ENCODE measurements at places on chromosomes 5 and 9.

GRCh38 chr5:178866946-178867345 lies 7.2 kb downstream of the ZNF354B start:
- no peak for DNase-seq

GRCh38 chr5:180333661-180334060 lies 19.5 kb downstream of the GFPT2 start:
- DNase-seq: no peak

- no peak for DNase-seq
Measured at GRCh38 chr9:137439158-137439714, 1.9 kb downstream of the ENTPD8 start.

DNA sequence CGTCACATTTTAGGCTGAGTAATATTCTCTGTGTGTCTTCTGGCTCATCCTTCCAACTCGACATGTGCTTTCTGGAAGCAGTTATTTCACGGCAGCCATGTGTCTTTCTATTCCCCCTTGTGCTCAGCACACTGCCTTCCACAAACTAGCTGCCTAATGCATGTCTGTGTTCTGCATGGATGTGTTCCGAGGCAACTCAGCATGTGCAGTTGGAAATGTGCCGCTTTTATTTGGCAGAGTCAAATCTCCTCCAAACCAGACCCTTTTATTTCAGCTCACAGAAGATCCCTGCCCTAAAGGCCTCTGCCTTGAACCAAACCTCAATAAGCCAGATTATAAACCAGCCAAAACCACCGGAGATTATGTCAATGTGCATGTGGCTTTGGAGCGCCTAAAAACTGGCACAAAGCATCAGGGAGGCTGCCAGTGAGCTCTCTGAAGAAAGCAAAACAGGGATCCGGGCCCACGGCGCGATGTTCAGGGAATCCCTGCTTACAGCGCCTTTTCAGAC lies 360.2 kb downstream of the DEPDC1B start:
- no peak for DNase-seq

- no peak for DNase-seq
Measured at GRCh38 chr9:13758936-13759335, 479.4 kb upstream of the MPDZ start.

GRCh38 chr5:107169867-107170266 lies 500.9 kb downstream of the EFNA5 start:
- DNase-seq: no peak

GRCh38 chr5:91123901-91124300 lies 259.2 kb downstream of the ARRDC3 start:
- no peak for DNase-seq

DNA sequence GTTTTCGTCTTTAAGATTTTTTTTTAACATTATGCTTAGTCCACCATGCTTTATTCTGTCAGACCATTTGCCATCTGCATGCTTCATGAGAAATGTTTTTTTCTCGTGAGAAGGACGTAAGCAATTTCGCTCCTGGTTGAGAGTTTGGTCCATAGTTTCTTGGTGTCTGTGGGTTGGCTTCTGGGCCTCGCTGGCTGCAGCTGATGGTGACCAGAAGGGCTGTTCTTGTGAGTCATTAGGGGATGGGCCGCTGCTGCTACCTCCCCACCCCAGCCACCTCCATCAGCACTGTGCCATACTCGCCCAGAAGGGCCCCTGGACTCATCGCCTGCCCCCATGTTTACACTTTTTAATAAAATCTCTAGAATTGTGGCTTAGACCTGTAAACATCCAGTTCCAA lies 11.4 kb downstream of the SYK start:
- DNase-seq: no peak

DNA sequence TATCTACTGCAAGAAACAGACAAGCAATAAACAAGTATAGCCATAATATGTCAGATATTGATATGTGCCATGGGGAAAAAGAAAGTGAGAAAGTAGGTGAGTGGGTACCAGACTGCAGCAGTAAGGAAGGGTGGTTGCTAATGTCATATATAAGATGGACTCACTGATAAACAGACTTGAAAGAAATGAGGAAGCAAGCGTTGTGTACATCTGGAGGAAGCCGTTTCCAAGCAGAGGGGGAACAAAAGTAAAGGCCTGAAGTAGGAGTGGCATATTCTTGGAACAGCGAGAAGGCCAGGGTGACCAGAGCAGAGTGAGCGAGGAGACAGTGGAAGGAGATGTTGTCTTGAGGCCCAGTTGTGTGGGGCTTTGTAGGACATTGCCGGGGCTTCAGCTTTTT lies 142.2 kb upstream of the MAP3K1 start:
- no peak for DNase-seq

GRCh38 chr9:124707666-124708065 lies 63.4 kb downstream of the NR6A1 start:
- no peak for DNase-seq

DNA sequence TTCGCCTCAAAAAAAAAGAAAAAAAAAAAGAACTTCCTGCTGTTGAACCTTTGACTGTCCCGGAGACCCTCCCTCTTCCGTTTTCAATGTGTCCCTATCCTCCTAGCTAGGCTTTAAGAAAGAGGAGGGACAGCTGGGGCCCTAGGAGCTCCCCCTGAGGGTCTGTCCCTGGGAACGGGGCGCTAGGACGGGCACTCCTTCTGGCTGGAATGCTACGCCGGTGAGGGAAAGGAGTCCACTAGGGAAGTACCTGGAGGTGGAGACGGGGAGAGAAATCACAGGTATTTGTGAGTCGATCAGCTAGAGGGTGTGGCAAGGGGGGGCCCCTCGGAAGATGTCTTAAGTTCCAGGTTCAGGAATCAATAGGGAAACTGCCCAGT lies 4.6 kb downstream of the SIT1 start:
- DNase-seq: peak; percentile 39

DNA sequence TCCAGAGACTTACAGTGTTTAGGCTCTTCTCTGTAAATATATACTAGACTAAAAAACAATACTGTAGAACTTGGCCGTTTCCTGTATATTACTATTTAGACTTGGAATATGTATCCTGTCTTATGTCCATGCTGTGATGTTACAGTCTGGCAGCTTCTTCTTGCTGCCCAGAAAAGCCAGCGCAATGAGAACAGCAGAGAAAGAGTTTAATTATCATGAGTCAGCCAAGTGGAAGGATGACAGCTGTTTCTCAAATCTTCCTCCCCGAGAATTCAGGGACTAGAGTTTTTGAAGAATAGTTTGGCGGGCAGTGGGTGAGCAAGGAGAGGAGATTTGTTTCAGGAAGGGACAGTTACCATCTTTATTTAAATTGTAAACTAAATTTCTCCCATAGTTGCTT lies 37.5 kb downstream of the NAA35 start:
- no peak for DNase-seq

GRCh38 chr5:1479581-1480188 lies 34.4 kb upstream of the SLC6A3 start:
- no peak for DNase-seq

GRCh38 chr5:178298283-178298807 lies 65.7 kb upstream of the PHYKPL start:
- DNase-seq: no peak

- DNase-seq: no peak
Measured at GRCh38 chr5:67123819-67124218, 72.8 kb downstream of the CD180 start.

DNA sequence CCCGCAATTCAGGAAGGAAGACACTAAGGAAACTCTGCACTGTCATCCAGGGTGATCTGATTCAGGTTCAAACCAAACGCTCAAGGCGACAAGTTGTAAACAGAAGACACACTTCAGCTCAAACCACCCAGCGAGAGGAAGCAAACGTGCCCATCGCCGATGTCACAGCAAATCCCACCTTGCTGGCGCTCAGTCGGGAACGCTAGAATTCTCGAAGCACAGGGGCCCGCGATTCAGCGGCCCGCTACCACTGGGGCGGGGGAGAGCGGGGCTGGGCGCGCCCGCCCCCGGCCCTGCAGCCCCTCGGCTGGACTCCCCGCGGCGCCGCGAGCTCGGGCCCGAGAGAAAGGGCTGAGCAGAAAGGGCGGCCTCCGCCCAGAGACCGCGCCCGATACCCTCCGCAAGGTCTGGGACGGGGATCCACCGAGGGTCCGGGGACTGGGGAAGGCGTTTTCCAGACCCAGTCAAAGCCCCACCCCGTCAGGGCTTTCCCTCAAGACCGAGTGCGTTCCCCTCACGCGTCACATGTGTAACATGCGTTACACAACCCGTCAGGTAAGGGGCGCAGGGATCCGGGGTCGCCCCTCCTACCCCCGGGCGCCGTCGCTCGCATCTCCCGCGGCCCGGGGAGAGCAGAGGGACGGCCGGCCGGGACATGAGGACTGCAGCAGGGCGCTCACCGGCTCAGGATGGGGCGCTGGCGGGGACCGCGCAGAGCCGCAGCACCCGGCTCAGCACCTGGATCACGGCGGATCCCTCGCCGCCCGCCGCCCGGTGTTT lies 469 bp downstream of the AGTPBP1 start:
- peak; percentile 37 for DNase-seq

DNA sequence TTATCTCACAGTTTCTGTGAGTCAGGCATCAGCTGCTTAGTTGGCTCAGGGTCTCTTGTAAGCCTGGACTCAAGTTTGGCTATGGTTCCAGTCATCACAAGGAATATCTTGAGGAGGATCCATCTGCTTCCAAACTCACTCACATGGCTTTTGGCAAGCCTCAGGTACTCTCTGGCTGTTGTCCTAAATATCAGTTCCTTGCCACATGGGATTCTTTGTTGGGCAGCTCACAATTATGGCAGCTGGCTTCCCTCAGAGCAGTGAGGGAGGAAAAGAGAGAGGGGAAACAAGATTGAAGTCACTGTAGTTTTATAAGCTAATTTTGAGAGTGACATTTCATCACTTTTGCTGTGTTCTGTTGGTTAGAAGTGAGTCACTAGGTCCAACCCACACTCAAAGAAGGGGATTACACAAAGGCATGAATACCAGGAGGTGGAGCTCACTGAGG lies 144.5 kb downstream of the GCNT1 start:
- no peak for DNase-seq

- DNase-seq: no peak
Measured at GRCh38 chr5:67363963-67364362, 167.4 kb upstream of the CD180 start.

DNA sequence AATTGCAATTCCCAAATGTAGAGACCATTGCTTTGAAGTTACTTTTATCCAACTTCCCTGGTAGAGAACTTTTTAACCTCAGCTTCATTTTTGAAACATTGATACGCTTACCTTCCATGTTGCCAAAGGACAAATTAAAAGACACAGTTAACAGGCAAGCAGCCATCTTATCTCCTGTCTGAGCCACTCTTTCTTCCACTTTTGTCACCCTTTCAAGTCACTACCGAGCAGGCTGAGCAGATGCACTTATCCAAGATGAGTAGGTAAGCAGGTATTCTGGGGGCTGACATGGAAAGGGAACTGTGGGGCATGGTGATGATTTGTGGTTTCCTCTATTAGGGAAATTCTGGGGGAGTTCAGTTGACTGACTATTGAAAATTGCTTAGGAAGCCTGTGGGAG lies 66.7 kb downstream of the DOCK2 start:
- DNase-seq: no peak
